ENCODE measurements at places on chromosomes 2 and 18. TPM values are rescaled to one million over a fixed set of nuclear protein-coding genes. Genes with fewer than 3 reads are reported as not detected.
A peak's percentile ranks its signal among the peaks of the same experiment; 100 is the strongest.

Gene FSIP2
- total RNA-seq, result 0.20 TPM

Gene KCNE4
- 5.2 TPM for total RNA-seq

Gene SOX11
- 0.32 TPM for total RNA-seq

Gene PID1
- total RNA-seq, result 13.6 TPM

Gene LYPD6
- 0.35 TPM for total RNA-seq

Gene TUBA4B
- total RNA-seq, result not detected

DNA sequence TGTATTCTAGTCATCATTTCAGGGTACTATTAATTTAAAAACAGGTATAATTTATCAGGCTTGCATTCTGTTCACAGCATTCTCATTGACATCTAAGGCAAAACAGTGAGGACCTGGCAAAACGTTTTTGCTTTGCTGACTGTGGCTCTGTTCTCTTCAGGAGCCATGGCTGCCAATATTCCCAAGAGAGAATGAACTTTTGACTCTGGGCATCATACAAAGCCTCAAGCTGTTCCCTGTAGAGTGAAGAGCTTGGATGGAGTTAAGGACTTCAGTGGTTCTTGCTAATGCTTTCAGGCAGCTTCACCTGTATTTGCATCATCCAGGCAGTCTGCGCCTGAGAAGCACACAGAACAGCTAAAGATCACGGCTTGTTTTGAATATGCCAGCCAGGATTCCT is 65.9 kb upstream of the CAVIN2 start:
- no peak for DNase-seq

DNA sequence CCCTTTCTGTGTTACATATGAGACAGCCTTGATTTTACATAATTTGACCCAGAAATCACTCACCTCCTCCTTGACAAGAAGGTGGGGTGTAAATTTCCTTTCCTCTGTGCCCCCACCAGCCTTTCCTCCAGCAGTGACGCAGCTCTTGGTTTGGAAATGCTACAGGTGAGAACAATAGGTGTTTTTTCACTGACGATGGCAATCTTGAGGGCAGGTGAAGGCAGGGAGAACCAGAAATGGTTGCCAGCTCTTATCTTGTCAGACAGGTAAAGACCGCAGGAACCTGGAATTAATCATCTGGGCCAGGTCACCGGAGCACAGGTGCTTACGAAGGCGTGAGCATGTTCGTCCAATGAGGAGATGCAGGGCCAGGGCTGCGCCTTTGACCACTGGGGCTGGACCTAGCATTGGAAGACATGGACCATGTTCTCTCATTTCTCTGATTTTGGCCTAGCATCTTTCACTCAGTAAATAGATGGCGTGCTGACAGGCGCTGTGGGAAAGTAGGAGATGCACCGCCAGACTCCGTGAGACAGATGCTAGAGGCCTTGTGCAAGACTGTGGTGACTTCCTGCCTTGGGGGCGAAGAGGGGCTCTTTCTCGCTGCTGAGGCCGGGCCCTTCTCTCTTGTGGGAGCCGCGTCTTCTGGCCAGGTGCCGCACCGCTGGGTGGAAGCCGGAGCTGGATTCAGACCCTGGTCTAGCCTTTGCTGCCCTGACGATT is 4.0 kb downstream of the CIDEA start:
- peak; percentile 28 for DNase-seq

DNA sequence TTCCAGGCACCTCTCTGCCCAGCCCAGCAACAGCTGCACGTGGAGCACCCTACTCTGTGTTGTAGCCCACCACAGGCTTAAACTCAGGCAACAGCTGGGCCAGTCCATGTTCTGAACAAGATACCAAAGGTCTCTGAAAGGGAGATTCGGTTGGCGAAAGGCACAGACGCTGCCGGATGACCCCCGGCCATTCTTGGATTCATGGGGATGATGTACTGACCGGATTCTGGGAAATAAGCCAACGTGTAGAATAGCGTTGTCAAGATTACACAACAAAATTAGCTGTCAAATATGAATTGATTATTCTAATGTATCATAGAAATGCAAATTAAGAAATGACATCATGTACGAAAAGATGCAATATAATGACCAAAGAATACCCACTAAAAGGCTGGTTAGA is 283.0 kb upstream of the PXDN start:
- DNase-seq, result no peak

DNA sequence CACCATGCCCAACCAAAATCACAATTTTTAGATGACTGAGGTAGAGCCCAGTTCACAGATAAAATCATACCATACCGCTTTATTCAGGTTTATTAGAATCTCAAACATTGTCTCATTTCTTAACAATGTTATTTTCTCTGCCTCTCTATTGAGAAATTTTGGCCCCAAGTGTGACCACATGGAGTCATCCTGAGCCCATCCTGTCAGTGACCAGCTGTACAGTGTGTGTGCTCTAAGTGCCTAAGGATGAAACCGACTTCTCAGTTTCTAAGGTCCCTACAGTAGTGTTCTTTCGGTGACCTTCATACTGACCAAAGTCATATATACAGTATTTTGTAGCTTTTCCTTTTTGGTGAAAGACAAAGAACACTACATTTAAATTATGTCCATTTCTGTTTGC is 123.7 kb upstream of the MSTN start:
- no peak for DNase-seq

Gene C2orf66
- total RNA-seq, result not detected

DNA sequence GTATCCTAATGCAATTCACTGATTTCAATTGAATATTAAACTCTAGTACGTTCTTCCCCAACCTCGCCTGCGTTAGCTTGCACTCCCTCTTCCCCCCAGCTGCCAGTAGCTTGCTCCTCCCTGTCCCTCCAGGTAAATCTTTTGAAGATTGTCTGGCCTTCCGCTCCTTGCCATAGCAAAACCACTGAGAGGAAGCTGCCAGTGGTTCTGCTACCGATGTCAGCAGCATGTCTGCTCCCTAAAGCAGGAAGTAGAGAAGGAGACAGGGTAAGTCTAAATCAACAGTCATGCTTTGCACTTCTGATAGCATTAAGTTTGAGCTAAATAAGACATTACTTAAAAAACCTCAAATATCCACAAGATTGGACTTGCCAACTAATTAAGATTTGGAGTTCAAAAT is 89.1 kb downstream of the SCN2A start:
- DNase-seq, result no peak

DNA sequence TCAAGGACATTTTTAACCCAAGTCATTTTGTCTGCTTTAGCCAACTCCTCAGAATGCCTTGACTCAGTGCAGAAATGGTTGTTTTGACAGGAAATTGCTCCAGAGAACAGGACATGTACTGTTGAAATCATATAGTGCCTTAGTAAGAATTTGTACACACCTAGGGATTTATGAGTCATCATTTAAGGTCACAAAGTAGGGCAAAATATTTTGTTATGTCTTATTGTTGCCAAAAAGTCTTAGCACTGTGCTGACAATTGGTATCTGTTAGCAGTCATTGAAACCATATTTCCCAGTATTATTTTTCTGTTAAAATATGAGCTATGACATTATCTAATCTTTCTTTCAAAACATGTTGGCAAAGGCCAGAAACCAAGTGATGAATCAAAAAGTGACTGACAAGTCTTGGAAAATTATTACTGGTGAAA is 104.5 kb downstream of the OSBPL6 start:
- no peak for DNase-seq

GRCh38 chr2:235981631-235982030 is 186.6 kb downstream of the GBX2 start:
- DNase-seq, result peak; percentile 23

DNA sequence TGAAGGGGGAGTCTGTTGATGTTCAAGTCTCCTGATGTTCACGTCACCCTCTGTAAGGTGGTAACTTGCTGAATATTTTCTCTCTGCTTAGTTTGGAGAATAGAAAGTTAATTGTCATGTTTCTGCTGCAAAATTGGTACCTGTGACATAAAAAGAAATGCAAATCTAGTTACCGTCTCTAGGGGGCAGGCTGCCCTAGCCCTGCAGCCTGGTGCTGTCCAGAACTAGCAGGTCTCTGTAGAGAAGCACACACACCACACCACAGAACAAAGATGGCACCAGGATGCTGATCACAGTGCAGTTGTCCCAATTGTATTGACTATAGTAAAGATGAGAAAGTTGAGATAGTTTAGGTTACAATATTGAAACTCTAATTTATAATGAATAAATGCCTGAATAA is 47.0 kb downstream of the SLC9A4 start:
- DNase-seq, result no peak

DNA sequence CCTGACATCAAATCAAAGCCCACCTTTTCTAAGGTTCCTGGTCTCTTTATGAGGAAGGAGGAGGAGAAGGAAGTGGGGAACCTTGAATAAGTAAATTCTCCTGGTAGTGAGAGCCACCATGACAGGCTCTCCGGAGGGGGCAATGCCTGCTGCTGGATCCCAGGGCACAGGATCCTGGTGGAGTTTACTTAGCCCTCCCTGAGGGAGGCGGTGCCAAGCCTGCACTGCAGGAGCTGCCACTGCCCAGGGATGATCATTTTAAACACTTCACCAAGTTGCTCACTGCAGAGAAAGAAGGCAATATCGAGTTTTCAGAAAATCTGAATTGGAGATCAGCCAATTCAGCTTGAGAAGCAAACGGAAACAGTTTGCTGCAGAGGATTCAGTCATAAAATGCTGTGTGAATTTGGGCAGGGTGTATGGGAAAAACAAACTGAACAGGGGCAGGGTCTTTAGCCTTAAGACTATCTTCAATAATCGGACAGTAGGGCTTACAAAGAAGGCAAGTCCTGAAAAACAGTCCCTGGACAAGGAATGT is 200.7 kb downstream of the RAD51AP2 start:
- no peak for DNase-seq

DNA sequence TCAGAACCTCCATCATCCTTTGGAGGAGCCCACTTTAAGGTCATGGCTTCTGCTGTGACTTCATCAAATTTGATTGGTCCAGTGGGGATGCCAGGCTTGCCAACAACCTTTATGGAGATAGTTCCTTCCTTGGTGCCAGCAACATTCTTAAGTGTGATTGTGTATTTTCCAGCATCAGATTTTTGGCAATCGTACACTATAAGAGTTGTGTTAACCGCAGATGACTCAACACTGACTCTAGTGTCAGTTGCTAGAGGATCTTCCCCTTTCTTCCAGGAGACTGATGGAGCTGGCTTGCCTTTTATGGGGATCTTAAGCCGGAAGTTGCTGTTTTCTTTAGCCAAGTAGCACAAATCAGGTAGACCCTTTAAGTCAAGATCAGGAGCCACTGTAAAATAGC is 98.7 kb downstream of the PLEKHA3 start:
- no peak for DNase-seq

GRCh38 chr18:58581265-58581664 is 47.6 kb downstream of the ALPK2 start:
- no peak for DNase-seq

DNA sequence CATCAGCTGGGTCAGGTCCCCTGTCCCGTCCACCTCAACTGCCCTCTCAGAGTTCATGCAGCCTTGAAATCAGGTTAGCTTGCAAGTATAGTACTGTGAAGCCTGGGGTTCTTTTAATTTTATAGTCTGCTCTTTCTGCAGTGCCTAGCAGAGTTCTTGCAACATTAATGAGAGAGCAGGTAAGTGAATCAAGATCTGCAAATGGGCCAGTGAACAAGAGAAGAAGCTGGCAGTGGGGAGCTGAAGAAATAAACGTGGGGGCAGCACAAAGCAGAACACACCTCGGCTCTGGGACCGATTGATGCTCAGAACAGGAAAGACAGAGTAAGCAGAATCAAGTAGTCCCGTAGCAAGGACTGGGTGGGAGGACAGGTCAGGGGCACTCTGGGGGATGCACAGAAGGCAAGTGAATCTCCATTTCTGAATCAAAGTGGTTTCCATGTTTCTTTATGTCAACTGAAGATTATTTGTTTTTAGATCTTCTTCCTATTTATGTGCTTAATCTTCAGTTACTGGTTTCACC is 675.5 kb downstream of the RNF144A start:
- no peak for DNase-seq

DNA sequence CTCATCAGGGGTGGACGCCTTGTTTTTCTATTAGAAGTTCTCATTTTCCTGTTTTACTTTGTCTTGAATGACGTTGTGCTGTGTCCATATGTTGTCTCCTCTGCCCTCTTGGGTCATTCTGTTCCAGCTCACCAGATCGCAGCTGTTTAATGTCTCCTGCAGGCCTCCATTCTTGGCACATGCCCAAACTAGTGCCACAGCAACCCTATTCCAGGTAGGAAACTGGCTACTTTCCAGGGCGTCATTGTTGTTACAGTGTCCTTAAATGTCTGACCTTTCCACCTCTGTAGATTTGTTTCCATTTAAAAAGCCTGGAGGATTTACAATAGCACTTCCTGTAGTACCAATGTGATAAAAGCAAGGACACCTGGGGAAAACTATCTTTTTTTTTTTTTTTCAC is 500.7 kb downstream of the METTL4 start:
- DNase-seq, result no peak

GRCh38 chr2:159799833-159800232 is 1.8 kb upstream of the CD302 start:
- DNase-seq, result no peak

GRCh38 chr2:80086831-80087230 is 217.7 kb downstream of the LRRTM1 start:
- DNase-seq, result no peak

Gene NGEF
- total RNA-seq, result 0.43 TPM

Gene PLGLB2
- total RNA-seq, result not detected

Gene SNX17
- 102 TPM for total RNA-seq

Gene NEMP2
- total RNA-seq, result 7.7 TPM

DNA sequence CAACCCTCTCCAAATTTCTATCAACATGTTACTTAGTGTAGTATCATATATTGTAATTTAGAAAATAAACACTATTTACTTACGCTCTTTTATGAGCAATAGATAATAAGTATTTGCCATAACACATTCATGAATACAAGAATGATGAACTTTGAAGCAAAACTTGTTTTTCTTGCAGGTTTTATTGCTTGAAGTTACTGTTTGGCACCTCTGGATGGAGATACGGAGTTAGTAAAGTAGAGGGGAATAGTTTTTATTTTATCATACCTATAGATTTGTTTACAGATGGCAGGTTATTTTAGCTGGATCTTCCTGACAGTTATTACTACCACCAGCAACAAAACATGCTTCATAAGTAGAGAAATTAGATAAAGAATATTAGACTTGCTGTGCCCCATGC is 274.2 kb upstream of the LRRTM4 start:
- no peak for DNase-seq

Gene ANKRD30B
- total RNA-seq, result not detected

Gene KCNS3
- 2.6 TPM for total RNA-seq

Gene SERPINB13
- not detected for total RNA-seq

GRCh38 chr2:237696461-237696860 is 69.1 kb downstream of the LRRFIP1 start:
- DNase-seq, result peak; percentile 83

Gene MC2R
- total RNA-seq, result not detected

GRCh38 chr2:81551040-81551634 is 1246.6 kb upstream of the LRRTM1 start:
- no peak for DNase-seq

- no peak for DNase-seq
Observed at GRCh38 chr2:123451542-123451941, 573.5 kb upstream of the CNTNAP5 start.

All from spleen (tissue), 13 donors.